ENCODE measurements at places on chromosomes 5 and 9.

GRCh38 chr9:99118782-99119466, 14.0 kb downstream of the TGFBR1 start:
- DNase-seq = no peak

DNA sequence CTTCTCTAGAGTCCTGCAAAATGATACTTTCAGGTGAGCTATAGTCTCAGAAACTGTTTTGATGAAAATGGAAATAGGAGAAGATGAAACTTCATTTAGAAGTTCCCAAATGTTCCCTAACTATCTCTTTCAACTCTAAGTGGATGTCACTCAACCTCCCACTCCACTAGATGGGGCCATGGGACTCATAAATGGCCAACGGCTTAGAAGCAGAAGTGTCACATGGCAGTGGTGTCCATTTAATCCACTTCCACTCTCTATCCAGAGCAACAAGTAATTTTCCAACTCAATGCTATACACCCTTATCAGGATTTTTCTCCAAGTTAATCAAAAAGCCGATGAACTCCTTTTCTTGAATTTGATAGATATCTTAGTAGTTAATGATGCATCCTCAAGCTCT, 295.7 kb downstream of the EDIL3 start:
- no peak for DNase-seq

DNA sequence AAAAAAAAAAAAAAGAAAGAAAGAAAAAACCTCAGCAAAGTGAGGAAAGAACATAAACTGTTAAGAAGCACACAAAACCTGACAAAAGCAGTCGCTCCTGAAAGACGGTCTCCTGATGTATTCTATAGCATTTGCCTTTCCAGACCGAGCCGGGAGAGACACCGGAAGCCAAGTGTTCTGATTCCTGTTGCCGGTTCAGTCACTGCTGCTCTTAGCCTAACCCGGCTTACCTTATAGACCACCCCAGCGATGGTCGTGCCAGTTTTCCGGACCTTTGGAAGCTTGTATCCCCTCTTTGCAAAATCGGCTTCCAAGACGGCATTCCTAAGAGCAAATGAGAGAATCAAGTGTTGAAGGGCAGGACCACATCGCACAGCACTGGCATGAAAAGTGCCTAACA, 630 bp downstream of the PSMB7 start:
- no peak for DNase-seq

DNA sequence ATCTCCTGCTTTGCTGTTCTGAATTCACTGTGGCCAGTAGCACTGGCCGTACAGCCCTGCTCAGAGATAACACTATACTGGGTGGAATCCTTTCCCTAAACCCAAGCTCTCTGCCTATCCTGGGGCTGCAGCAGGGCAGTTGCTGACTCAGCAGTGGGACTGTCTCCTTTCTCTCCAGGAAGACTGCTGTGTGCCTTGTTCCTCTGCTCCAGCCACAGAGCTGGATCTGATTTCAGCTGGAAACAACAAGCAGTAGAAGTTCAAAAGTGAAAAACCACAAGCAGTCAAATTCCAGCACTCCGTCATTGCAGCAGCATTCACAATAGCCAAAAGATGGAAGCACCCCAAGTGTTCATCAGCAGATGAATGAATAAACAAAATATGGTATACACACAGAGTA, 105.0 kb downstream of the FBXL7 start:
- DNase-seq = no peak

DNA sequence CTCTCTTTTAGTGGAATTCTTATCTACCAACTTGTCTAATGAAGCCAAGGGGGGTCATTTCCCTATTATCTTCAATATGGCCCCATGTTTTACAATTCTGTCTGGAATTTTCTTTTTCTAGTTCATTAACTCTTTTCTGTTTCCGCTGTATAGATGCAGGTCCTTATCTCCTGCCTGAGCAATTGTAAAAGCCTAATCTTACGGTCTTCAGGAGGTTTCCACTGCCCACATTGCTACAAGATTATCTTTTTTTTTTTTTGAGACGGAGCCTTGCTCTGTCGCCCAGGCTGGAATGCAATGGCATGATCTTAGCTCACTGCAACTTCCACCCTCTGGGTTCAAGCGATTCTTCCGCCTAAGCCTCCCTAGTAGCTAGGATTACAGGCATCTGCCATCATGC, 132.3 kb downstream of the UNC13B start:
- no peak for DNase-seq

DNA sequence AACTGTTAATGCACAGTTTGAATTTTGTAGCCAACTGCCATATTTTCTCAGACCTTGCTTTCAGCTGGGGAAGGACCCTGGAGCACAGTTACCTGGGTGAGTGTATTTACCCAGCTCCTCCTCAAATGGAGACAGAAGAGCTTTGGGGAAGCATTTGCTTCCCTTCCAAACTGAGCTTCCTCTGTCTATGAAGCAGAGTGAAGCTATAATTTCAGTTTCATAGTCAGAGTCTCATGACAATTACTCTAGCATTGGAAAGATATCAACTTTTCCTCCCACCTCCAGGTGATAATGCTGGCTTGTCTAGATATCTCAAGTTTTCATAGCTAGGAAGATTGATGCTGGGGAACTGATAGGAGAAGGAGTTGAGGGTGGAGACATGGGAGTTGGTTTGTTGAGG, 406.4 kb upstream of the CLINT1 start:
- no peak for DNase-seq

- no peak for DNase-seq
These were observed 533 bp downstream of the SREK1IP1 start for GRCh38 chr5:64767959-64768357.

DNA sequence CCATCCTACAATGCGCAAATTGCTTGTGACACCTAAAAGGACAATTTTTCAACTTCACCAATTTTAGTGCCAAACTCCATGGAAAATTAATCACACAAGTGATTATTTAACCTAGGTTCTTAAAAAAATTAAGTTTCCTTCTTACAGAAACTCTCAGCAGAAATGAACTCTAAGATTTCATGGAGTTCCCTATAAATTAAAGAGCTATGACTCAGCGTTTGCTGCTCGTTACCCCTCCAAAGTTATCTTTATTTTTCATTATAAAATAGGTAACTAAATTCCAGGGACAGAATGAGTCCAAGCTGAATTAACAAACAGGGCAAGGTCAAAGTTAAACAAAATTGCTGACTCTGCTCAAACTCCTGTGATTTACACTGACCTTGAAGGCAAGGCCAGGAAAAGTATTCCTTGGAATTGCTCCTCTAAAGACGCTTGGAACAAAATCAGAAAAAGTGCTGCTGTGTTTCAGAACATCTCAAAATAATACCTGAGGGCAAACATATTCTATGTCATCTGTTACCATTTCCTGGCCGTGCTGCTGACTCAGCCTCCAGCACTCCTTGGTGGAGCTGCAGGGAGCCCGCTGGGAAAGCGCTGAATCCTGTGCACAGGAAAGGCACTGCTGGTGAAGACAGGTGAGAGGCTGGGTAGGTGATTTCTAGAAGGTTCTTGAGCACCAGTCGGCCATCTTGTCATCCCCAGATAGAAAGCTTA, 2.5 kb upstream of the CMBL start:
- DNase-seq = no peak

DNA sequence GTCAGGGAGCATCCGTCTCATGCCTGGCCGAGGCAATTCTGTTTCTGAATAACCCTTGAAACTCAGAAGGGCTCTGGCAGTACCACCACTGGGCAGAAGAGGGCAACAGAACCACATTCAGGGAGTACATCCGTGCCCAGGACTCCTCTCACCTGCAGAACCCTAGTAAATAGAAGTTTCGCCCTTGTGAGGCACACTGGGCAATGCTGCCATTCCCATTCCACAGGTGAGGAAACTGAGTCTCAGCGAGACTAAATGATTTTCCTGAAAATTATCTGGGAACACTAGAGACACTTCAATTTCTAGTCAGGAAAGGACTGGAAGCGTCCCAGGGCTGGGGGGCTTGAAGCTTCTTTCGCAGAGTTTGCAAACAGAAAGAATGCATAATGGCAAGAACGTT, 74.7 kb downstream of the FGF1 start:
- no peak for DNase-seq

GRCh38 chr9:125835655-125836054, 88.5 kb downstream of the PBX3 start:
- DNase-seq = no peak

DNA sequence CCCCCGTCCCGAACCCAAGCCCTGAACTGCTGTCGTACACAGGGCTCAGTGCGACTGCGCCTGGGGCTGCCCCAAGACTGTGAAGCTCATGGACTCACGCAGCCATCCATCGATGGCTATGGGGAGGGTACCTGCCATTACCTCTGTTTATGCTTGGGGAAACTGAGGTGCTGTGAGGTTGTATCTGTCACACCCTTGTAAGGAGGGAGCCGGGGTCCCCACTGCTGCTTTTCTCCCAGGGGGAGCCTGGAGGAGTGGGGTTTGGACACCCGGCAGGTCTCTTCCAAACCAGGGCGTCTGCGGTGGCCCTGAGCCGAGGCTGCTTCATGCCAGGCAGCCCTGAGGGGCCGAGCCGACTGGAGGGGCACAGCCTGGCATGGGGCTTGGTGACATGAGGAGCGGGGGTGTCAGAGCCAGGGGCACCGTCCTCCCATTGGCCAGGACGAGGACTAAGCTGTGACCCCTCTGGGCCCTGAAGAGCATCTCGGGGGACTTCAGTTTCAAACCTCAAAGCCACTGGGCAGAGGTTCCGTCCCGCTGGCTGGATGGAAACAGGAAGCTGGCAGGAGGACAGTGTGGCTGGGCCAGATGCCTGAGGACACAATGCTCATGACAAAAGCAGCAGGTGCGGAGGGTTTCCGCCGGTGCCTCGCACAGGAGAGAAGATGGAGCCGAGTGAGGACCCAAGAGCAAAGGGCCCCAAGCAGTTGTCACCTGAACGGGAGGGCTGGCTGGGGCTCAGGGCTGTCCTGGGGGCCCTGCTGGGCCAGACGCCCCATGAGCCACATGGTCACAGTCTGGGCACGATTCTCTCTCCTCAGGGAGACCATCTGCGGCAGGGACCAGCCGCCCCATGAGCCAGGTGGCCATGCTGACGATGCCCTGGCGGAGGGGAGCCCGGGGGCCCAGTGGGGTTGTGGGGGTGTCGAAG, 54.4 kb upstream of the EXOC3 start:
- DNase-seq = no peak

DNA sequence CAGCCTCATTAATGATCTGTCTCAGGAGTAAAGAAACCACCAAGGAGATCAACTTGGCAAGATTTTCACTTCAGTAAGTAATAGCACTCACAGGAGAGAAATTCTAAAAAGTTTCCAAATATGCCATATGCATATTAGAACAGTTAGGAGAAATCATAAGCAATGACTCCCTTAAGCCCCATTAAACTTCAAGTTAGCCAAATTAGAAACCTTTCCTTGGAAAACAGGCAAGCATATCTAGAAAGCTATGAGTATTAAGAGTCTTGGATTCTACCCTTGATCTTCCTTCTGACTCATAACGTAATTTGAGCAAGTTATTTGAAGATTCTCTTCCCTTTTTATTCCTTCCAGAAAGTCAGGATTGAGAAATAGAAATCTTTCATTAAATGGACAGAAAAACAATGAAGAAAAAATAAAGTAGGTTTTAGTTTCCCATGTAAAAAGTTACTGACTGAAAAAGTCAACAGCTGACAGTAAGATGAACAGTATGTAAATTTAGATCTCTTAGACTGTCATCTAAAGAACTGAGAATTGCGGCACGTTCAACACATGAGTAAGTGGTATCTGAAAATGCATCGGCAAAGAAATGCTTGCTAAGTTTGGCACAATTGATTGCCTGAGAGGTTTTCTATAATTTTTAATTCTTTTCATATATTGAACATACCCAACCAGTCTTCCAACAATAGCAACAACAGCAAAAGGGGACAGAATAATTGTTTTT, 565.7 kb upstream of the FTMT start:
- DNase-seq = no peak

GRCh38 chr5:35229076-35230037, 930 bp downstream of the PRLR start:
- DNase-seq = no peak

GRCh38 chr5:7811715-7812114, 39.2 kb downstream of the CFAP90 start:
- no peak for DNase-seq

GRCh38 chr5:59055745-59056448, 473.0 kb downstream of the RAB3C start:
- no peak for DNase-seq

- no peak for DNase-seq
These were observed 325.6 kb downstream of the DEPDC1B start for GRCh38 chr5:60374409-60374808.

DNA sequence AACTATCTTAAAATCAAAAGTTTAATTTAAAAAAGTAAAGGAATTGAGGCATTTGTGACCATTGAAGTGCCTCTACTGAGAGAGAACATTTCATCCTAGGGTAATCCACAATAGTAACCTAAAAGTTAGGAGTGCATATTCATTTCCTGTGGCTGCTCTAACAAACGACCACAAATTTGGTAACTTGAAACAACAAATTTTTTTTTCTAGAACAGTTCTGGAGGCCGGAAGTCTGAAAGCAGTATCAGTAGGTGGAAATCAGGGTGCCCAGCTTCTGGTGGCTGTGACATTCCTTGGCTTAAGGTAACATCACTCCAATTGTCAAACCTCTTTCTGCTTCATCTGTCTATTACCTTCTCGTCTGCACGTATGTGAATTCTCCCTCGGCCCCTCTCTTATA, 67.1 kb upstream of the SSBP2 start:
- no peak for DNase-seq

DNA sequence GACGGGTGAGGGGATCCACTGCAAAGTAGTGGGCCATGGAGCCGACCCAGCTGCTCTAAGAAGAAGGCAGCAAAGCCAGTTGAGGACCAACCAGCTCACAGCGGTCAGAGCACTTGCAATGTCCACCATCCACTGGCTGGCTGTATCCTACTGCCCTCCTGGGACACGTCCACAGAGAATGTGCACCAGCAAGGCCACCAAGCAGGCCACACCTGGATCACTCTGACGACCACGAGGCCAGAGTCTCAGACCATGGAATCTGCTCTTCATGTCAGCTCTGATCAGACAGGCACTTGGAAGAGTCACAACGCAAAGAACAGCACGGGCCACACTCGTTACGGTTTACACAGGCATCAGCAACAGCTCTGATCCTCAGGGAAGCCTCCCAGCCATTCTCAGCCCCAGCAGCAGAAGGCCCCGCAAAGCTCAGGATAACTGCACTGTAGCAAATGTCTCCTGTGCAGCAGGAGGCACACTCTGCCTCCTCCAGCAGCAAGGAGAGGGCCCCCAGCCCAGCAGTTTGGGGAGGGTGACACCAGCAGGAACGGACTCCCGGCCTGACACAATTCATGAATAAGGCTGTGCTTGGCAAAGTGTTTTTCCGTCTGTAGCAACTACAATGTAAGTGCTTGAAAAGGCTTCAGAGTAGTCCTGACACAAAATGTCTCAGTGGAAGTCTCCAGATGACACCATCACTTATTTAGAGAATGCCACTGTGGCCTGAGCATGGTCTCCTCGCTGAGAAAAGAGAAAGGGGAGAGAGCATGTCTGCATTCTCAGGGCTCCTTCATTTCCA, 15.7 kb downstream of the SEMA4D start:
- no peak for DNase-seq

GRCh38 chr5:2299388-2300220, 416.9 kb upstream of the IRX4 start:
- DNase-seq = no peak

- no peak for DNase-seq
These were observed 37.8 kb upstream of the LPAR1 start for GRCh38 chr9:111076042-111076441.

GRCh38 chr5:142315096-142315900, 9.5 kb downstream of the SPRY4 start:
- no peak for DNase-seq
